Right kidney (tissue), 9 donors: ENCODE measurements at places on chromosomes 5 and 9.

DNA sequence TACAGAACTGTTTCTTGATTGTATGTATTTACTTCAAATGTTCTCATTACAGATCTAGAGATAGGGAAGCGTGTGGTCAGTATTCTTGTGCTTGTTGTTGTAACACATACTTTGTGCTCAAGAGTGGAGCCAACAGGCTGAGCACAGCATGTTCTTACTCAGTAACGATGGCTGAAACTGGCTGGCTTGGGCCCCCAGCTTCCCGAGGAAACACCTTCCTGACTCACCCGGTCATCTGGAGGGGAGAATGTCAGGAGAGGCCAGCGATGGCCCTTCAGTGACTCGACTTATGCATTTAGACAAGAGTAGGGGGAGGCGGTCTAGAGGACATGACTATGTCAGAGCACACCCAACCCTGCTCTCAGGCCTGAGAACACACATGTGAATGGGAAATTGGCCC is 25.6 kb downstream of the ZNF474 start:
- DNase-seq = no peak

- DNase-seq = no peak
Observed at GRCh38 chr9:134146774-134147493, 11.1 kb downstream of the WDR5 start.

- no peak for DNase-seq
Observed at GRCh38 chr5:98365126-98365525, 408.3 kb upstream of the RGMB start.

GRCh38 chr5:40653221-40654022 is 26.3 kb upstream of the PTGER4 start:
- peak; percentile 33 for DNase-seq

GRCh38 chr5:135442431-135443160 is 4.6 kb downstream of the DCANP1 start:
- DNase-seq = no peak

GRCh38 chr5:5686356-5686755 is 263.9 kb downstream of the ICE1 start:
- no peak for DNase-seq

DNA sequence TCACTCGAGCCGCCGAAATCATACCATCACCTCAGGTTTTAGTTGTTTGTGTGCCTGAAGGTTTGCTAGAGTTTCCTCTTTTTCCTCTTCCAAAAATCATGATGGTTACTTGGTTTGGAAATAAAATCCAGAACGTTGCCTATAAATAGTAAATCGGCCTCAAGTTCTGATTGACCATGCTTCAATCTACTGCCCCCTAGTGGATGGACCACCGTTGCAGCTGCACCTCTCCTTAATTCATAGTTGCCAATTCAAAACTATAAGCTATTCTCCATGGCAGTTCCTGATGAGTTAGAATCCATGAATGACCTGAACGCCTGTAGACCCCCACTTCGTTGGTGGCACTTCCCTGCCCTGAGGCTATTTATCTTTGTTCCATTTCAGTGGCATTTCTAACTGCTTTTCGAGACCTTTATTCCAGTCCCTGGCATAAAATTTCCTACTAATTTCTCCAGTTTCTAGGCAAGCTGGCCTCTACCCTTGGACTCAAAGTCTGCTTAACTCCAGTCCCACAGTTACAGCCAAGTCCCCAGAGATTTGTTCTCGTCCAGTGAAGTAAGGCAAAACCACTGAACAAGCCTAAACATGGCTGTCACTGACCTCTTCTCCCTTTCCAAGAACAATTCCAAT is 422.6 kb downstream of the EFNA5 start:
- DNase-seq = no peak

GRCh38 chr9:27369591-27369990 is 72.6 kb upstream of the EQTN start:
- no peak for DNase-seq

- DNase-seq = peak; percentile 53
Observed at GRCh38 chr9:89750117-89750791, 145.4 kb downstream of the GADD45G start.

- DNase-seq = no peak
Observed at GRCh38 chr5:134503937-134504437, 21.5 kb upstream of the JADE2 start.

- DNase-seq = no peak
Observed at GRCh38 chr5:28104080-28104479, 1065.7 kb upstream of the CDH9 start.

- no peak for DNase-seq
Observed at GRCh38 chr5:95422838-95423237, 31.7 kb downstream of the FAM81B start.

- DNase-seq = no peak
Observed at GRCh38 chr5:101338226-101338625, 435.1 kb upstream of the ST8SIA4 start.

- DNase-seq = no peak
Observed at GRCh38 chr9:82970359-82970758, 92.6 kb downstream of the RASEF start.

- DNase-seq = peak; percentile 33
Observed at GRCh38 chr9:95495961-95496360, 20.8 kb downstream of the PTCH1 start.

GRCh38 chr5:157309796-157310195 is 43.9 kb downstream of the CYFIP2 start:
- no peak for DNase-seq

GRCh38 chr5:27437594-27438200 is 399.3 kb upstream of the CDH9 start:
- DNase-seq = no peak

DNA sequence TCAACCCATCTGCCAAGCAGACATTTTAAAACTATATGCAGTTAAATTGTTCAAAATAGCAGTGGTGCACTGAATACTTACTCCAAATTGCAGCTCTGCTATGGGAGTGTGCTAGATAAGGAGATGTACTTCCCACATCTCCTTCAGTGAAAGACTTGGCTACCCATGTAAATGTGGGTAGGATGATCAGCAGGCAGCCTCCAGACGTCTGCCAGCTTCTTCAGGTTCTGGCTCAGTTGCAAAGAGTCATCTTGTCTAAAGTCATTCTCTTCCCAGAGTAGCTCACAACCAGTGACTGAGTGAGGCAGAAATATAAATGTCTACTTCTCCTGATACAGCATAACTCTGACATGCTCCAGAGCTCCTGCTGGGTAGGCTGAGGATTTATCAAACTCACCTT is 1050.0 kb upstream of the CDH10 start:
- no peak for DNase-seq

GRCh38 chr5:116747881-116748280 is 173.3 kb upstream of the SEMA6A start:
- no peak for DNase-seq

GRCh38 chr5:76766746-76767145 is 50.8 kb downstream of the F2R start:
- DNase-seq = no peak
